ENCODE measurements at places on chromosomes 12 and 14. TPM values are rescaled to one million over a fixed set of nuclear protein-coding genes. Genes with fewer than 3 reads are reported as not detected.

DNA sequence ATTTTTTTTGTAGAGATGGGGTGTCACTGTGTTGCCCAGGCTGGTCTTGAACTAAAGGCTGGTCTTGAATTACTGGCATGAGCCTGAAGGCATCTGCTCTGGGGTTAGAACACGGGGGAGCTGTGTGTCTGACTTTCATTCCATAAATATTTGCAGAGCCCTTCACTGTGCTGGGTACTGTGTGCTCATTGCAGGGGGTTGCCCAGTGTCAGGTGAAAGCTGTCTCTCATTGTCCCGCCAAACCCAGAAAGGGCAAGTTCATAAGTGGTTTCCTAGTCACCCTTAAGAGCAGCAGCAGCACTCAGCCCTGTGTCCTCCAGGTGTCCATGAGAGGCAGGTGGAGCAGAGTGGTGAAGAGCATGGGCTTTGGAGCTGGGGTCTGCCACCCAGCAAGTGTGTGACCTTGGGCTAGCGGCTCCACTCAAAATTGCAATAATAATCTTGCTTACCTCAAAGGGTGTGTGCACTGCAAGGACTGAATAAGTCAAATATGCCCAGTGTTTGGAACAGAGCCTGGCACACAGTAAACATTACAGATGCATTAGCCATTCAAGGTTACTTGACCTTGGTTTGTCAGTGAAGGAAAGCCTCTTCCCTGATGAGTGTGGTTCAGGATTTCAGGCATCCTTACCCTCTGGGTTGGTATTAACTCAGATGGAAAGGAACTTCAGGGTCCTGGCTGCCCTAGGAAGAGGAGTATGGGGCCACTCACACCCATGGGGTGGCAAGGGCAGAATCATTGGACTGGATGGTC lies 4.4 kb upstream of the SMIM41 start:
- no peak for ATAC-seq

DNA sequence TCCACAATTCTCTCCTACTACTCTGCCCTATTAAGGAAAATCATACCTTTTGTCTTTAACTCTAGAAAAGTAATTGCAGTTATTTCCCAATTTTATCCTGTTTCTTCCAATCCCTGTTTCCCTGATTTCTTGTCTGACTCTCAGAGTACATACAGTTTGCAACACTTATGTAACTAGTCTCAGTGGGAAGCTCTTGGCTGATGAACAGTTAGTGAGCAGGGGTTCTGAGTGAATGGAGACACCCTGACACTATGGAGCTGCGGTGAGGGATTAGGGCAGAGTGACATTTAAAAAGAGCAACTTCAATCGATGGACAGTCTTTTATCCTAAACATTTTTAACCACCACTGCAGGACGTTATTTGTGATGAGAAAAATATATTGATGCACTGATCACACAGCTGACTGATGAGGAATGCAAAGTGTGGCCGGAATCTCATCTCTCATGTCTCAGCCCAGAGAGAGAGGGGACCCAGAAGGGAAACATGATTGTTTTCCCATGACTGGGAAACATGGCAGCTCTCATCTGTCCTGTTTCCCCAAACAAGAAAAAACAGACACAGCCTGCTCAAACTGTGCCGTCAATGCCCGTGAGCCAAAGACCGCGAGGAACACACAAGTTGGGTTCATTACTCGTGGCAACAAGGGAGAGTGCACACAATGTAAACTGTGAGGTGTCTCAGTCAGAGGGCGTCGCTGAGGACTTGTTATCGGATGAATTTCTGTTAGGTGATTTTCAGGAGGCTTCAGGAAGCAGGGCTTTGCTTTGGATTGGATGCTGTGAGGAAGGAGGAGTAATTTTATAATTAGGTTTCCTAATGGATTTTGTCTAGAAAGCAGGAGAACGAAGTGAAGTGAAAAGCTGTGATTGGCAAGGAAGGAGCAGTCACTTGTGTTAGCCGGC lies 5.2 kb upstream of the SLC6A13 start:
- ATAC-seq, result no peak

MYH7 gene
- not detected for total RNA-seq

GRCh38 chr14:50311337-50311971 lies 575 bp downstream of the L2HGDH start:
- ATAC-seq, result no peak

GRCh38 chr14:68476212-68477109 lies 316.4 kb downstream of the ZFP36L1 start:
- ATAC-seq, result peak; percentile 88

GRCh38 chr12:132582058-132582420 lies 28.3 kb downstream of the LRCOL1 start:
- ATAC-seq, result peak; percentile 62
